ENCODE measurements at places on chromosomes 1 and 21.

- DNase-seq: peak; percentile 33
Observed at GRCh38 chr21:34592120-34592955, 22.6 kb downstream of the RCAN1 start.

DNA sequence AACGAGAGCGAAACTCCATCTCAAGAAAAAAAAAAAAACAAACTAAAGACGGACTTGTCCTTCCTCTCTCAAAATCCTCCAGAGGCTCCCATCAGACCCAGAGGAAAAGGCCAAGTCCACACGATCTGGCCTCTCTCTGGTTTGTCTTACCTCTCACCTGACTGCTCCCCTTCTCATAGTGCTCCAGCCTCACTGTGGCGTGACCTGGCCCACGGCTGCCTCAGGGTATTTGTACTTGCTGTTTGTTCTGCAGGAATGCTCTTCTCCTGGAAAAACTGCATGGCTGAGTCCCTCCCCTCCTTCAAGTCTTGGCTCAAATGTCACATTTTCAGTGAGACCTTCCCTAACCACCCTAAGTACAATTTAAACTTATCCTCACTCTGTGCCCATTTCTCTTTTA is 8.0 kb upstream of the BRWD1 start:
- DNase-seq: no peak

DNA sequence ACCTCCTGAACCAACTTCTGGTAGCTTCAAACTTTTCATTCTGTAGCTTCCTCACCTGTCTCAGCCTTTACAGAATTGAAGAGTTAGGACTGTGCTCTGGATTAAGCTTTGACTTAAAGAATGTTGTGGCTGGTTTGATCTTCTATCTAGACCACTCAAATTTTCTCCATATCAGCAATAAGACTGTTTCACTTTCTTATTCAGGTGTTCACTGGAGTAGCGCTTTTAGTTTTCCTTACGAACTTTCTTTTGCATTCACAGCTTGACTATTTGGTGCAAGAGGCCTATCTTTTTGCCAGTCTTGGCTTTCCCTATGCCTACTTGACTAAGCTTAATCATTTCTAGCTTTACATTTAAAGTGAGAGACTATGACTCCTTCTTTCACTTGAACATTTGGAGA is 31.5 kb downstream of the FGGY start:
- DNase-seq: no peak

- DNase-seq: no peak
Observed at GRCh38 chr1:5949085-5949760, 43.0 kb downstream of the NPHP4 start.

GRCh38 chr1:109732390-109732881 is 8.4 kb downstream of the GSTM3 start:
- no peak for DNase-seq

GRCh38 chr1:156643778-156644092 is 1.8 kb downstream of the BCAN start:
- no peak for DNase-seq

DNA sequence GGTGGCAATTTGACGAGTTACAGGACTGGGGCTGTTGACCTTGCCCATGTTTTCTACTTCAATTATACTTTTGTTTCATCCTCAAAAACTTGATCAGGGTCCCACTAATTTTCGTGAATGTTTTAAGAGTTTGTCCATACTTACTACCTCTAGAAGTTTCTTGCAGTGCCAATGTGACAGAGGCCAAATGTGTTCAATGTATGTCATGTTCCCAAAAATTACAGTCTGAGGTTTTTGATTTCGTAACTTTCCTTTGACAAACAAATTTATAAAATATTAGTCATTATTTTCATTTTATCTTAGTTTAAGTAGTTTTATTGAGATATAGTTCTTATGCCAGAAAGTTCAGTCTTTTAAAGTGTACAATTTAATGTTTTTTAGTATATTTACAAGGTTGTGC is 15.3 kb downstream of the VPS13D start:
- DNase-seq: no peak

GRCh38 chr1:150234566-150235293 is 1.2 kb downstream of the ANP32E start:
- peak; percentile 67 for DNase-seq

Data from frontal cortex (tissue), 4 donors.